ENCODE measurements at places on chromosomes 1 and 21.
A peak's percentile ranks its signal among the peaks of the same experiment; 100 is the strongest.

DNA sequence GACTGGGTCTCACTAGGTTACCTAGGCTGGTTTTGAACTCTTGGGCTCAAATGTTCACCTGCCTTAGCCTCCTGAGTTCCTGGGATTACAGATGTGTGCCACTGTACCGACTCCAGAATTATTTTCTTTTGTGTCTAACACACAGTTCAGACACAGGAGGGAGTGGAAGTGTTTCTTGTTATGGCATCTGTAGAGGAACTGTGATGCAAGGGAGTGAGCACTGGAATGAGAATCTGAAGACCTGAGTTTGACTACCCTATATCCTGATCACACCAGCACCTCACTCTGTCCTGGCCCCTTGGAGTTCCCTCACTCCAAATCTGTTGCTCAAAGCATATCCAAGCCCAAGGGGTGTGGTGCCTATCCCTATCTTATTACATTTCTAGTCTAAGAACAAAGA is 15.2 kb downstream of the OPTC start:
- DNase-seq, result no peak

DNA sequence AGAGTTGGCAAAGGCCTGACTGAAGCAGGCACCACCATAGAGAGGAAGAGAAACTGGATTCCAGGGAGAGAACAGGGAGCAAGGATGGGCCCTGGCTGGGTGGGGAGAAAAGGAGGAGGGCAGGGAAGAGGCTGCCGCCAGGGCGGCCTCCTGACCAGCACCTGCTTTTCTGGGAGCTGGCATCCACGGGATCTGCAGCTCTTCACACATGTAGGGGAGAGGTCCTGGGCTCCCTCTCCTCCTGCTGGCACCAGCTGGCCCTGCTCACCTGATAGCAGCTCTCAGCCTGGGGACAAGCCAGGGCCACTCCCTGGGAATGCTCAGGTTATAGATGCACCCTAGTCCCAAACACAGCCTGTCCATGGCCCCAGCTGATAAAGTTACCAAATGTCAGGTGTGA is 39.9 kb downstream of the TEX35 start:
- DNase-seq, result no peak

GRCh38 chr1:173409613-173410012 is 67.5 kb upstream of the PRDX6 start:
- no peak for DNase-seq

DNA sequence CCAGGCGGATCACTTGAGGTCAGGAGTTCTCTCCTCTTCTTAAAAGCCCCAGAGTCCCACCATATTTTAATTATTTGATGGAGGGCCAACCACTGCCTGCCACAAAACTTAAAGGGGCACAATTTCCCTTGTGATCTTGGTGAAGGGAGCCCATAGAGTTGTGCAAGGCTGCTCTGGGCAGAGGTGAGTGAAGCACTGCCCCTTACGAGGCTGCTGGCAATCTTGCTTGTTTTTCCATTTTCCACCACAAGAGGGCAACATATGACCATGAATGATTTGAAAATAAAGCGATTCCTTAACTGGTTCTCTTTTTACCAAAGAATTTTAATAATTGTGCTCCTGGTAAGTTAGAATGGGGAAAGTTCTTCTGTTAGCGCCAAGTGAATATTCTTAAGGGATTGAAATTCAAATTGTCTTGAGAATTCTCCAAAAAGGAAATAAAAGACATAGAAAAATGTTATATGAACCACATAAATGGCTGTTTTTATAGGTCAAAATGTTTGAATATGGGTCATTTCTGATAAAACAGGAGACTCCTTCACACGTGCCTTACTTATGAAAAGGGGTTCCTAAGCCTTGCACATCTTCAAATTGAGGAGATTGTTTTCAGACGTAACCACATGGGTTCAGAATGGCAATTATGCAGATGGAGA is 22.7 kb downstream of the PGM1 start:
- peak; percentile 41 for DNase-seq

DNA sequence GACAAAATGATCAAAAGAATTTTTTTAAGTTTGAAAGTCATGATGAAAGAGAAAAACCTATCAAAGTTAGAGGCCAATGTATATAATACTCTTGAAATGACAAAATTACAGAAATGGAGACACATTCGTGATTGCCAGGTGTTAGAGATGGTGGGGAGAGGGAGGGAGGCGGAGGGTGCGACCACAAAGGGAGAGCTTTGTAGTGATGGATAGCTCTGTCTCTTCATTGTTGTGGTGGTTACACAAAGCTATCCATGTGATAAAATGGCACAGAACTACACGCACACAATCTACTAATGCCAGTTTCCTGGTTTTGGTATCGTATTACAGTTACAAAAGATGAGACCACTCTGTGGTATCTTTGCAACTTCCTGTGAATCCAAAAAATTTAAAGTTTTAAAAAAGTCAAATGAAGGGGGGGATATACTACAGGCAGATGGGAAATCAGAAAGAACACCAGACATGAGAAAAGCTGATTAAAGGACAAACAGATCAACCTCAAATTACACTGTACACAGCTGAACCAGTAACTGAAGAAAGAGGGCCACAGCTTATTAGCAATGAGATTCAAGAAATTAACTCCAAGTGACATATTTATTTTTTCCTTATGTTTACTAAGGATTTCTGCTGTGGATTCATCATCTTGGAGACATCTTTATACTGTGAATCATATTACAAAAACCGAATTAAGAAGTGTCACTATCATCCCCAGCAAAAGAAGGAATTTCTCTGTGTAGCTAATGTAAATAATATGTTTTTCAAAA is 199.1 kb downstream of the SLC45A1 start:
- no peak for DNase-seq

DNA sequence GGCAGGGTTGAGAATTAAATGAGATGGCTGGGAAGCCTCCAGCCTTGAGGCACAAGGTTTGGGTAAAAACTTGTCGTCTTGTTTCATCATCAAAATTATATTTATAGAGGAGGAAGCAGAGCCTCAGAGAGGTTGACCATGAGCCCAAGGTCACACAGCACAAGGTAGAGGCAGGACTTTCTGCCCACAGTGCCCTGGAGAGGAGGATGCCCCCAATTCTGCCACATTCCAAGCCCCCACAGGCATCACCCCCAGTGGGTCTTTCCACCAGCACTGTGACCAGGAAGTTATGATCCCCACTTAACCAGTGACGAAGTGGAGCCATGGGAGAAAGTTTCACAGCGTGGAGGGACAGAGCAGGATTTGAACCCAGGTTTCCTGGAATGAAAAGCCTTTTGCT is 400.0 kb downstream of the MATN1 start:
- no peak for DNase-seq

DNA sequence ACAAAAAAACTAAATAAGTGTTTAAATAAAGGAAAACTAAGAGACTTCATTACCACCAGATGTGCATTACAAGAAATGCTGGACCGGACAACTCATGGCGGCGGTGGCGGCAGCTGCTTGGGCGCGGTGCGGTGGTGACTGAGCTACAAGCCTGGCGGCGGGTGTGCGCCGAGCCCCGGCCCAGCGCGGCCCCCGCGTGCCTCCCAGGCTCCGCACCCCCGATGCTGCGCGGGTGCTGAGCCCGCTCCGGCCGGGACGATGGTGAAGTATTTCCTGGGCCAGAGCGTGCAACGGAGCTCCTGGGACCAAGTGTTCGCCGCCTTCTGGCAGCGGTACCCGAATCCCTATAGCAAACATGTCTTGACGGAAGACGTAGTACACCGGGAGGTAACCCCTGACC is 52.2 kb upstream of the RCOR3 start:
- no peak for DNase-seq

GRCh38 chr1:8669606-8670335 is 147.7 kb downstream of the RERE start:
- DNase-seq, result no peak

GRCh38 chr1:45348966-45349677 is 8.9 kb upstream of the MUTYH start:
- DNase-seq, result no peak

DNA sequence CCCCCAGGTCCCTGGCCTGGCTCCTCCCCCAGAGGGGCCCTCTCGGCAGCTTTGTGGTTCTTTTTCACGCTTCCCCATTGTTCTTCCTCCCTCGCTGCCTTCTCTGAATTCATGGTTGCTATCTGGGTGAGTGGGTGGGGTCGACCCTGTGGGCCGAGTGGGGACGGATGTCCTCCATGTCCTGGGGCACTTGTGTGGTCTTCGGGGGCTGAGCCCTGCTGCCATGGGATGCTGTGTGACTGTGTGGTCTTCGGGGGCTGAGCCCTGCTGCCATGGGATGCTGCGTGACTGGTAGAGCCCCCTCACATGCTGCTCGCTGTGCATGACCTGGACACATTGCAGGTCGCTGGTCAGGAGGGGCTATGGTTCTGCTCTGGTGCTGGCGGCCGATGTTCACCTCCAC is 21.6 kb upstream of the DIP2A start:
- no peak for DNase-seq

DNA sequence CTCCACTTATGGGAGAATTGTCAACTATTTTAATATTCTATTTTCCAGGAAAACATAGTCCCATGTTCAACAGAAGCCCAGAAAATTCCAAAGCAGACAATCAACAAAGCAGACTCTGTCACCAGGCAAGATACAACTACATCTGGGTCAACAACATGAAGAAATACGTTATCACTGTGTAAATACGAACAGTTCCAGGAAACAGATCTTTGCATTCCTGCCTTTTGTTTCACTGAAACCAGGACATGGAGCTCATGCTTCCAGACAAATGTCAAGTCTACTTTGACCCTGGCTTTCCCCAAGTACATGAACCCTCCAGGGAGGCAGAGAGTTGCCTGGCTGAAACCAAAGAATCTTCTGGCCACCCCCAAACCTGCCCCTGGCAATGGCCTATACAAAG is 106.7 kb downstream of the SETD4 start:
- DNase-seq, result no peak

DNA sequence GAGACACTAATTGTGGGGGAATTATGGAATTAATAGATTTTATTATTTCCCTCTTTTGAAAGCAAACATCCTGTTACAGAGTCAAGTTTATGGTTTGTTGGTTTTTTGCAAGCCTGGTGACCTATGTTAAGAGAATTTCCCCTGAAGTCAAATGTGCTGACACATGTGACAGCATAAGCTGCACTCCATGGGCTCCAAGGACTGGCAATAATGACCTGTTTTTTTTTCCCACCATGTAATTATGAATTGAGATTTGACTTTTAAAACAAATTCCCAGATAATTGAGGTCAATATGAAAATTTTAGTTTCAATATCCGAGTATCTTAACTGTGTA is 242.5 kb upstream of the SGIP1 start:
- no peak for DNase-seq

DNA sequence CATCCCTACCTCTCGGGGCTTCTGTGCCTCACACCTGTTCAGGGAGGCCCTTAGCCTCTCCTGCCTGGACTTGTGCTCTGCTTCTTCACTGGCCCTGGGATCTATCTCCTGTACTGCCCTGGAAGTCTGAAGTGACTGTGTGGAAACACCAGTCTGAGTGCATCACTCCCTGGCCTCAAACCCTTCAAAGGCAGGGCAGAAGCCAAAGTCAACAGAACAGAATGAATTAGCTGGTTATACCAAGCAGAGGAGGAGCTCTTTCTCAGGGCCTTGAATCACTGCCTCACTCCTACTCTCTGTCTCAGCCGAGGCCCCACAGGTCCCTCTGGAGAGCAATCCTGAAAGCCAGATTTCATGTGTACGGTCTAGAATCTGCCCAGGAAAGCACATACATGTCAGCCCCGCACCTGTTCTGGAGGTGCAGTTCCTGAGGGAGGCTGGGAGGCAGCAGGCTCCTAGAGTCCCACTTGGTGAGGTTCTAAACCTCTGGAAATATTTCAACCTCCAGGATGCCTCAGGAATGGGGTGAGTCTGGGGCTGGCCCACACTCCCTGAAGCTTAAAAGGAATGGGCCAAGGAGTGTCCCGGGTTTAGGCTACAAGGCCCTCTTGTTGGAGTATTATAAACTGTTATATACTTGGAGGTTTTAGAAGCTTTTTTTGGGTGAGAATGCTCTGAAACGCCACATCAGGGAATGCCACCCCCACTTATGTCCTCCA is 98.3 kb downstream of the ABCA4 start:
- DNase-seq, result no peak

GRCh38 chr1:180863158-180863775 is 49.4 kb upstream of the KIAA1614 start:
- DNase-seq, result peak; percentile 6

GRCh38 chr1:59317780-59318179 is 20.9 kb downstream of the FGGY start:
- DNase-seq, result no peak

DNA sequence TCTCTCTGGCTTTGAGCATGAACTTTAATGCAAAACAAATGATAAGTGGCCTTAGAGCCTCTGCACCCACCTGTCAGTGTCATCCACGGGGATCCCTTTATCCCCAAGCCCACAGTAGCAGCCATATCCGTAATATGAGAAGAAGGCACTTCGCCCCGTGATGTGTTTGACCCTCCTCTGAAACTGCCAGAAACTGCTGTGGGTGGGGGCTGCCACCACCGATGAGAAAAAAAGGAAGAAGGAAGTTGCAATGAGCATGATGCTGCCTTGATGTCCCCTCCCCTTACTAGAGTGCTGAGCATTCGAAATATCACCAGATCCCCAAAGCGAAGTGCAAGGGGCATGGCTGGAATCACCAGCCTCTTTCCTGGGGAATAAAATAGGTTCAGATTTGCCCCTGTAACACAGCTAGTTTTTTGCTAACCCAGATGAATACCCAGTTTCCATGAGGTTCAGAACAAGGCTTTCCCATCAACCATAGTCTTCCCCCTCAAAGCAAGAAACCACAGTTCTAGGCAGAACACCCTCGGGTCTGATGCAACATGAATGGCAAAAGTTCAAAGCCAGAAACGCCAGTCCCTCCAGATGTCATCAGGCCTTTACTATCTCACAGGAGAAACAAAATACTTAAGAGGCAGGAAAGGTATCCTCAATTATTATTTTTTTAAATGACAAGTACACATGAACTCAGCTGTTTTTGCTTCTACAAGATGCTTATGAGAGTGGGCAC is 10.8 kb upstream of the UBXN10 start:
- no peak for DNase-seq

GRCh38 chr1:168921629-168922028 is 184.9 kb upstream of the ATP1B1 start:
- DNase-seq, result no peak

DNA sequence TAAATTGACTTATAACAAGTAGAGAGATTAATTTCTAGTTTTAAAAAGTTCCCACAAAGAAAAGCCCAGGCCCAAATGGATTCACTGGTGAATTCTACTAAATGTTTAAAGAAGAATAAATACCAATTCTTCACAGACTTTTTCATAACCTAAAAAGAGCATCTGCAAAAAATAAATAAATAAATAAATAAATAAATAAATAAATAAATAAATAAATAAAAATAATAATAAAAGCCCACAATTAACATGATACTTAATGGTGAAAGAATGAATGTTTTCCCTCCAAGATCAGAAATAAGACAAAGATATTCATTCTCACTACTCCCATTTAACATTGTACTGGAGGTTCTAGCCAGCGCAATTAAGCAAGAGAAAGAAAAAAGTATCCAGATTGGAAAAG is 97.6 kb upstream of the KAZN start:
- no peak for DNase-seq

- no peak for DNase-seq
These were observed 4.7 kb downstream of the SHISA4 start for GRCh38 chr1:201893431-201893830.

GRCh38 chr1:2449636-2450454 is 26.2 kb upstream of the PLCH2 start:
- DNase-seq, result no peak

Data from activated CD4-positive, alpha-beta T cell treated with anti-CD3 and anti-CD28 coated beads, Interleukin-2, amount 50 U/mL, for 1 hour (primary cell).